Lower lobe of right lung (tissue), 2 donors: ENCODE measurements at places on chromosomes 11 and 22.

DNA sequence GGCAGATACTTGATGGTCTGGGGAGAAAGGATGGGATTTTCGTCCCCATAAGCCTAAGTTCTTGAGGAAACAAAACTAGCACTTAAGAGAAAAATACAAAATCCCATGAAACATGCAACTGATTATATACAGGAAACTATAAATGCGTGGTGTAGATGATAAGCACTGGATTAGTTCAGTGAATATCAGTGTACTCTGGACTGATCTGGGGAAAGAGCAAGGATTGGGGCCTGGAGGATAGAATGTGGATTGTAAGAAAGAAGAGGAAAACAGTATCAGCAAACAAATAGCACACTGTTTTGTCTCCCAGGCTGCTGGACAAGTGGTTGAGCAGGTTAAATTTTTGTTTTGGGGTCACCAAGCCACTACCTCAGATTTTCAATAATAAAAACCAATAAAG, 49.8 kb downstream of the DCUN1D5 start:
- H3K27me3 ChIP-seq = no peaks in the 10 kb centered on the region
- no peak for DNase-seq
- H3K4me1 ChIP-seq = no peaks in the 10 kb centered on the region
- no peak overlapping the region for H3K4me3 ChIP-seq
- H3K27ac ChIP-seq = no peak overlapping the region

DNA sequence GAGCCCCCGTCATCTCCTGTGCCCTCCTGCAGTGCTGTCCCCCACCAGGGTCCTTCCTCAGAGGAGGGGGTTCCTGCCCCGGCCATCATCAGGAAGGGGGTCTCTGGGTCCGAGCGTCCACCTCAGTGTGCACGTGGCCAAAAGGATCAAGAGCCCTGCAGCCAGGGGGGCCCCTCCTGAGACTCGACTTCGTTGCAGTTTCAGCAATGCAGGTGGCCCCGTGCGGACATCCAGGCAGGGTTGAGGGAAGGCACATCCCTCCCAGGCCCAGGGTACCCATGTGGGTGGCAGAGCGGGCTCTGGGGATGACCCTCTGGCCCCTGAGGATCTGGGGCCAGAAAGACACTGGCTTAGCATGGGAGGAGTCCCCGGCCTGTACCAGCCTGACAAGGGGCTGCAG, 41.3 kb downstream of the LRP5 start:
- H3K27me3 ChIP-seq = no peaks in the 10 kb centered on the region
- peaks cover 51% of the 10 kb centered on the region for H3K4me1 ChIP-seq
- peaks cover 8% of the 10 kb centered on the region for H3K36me3 ChIP-seq
- no peak overlapping the region for H3K4me3 ChIP-seq
- peak overlapping the region; percentile 74 for H3K27ac ChIP-seq
- peak; percentile 39 for DNase-seq

DNA sequence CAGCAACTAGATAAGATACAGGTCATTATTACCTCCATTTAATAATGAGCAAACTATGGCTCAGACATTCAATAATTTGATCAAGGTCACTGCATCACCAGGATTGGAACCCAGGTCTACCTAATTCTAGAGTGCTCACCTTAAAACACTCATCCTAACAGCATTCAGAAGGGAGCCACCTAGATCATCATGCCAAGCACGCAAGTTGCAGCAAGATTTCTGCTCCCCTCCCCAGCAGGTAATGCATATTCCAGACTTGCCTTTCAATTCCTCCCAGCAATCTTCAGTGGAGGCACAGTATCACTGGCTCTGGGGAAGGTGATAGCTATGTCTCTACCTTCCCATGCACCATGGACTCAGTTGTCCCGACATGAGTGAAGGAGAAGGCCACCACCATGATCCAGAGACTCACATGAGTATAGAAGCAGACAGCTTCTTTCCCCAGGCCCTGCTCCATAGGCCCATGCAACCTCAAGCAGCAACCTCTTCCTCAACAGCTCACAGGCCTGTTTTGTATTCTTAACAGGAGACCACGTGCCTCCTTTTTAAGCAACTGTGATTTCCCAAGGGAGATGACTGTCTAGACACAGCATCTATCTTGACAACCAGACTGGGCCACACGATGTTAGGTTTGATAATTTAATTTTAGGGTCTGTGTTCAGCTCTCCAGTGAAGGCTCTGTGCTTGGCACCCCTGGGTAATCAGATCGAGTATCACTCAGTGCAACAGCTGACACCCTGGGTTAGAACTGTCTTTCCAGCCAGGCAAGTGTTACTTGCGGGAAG, 36.4 kb downstream of the RAB30 start:
- no peak for DNase-seq
- H3K4me3 ChIP-seq = no peak overlapping the region
- no peak overlapping the region for H3K27ac ChIP-seq

DNA sequence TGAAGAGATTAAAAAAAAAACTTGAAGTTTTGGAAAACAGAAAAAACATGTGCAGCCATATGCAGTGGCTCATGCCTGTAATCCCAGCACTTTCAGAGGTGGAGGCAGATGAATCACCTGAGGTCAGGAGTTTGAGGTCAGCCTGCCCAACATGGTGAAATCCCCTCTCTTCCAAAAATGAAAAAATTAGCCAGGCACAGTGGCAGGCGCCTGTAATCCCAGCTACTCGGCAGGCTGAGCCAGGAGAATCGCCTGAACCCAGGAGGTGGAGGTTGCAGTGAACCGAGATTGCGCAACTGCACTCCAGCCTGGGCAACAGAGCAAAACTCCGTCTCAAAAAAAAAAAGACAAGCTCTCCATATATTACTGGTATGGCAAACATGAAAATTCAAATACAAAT, 7.6 kb downstream of the DLG2 start:
- H3K27me3 ChIP-seq = no peaks in the 10 kb centered on the region
- H3K4me3 ChIP-seq = no peak overlapping the region
- H3K36me3 ChIP-seq = no peaks in the 10 kb centered on the region

GRCh38 chr11:68498321-68498720, 37.8 kb downstream of the PPP6R3 start:
- H3K36me3 ChIP-seq = no peaks in the 10 kb centered on the region
- H3K27me3 ChIP-seq = no peaks in the 10 kb centered on the region
- no peak overlapping the region for H3K27ac ChIP-seq
- H3K4me1 ChIP-seq = peaks cover 55% of the 10 kb centered on the region
- DNase-seq = no peak
- H3K4me3 ChIP-seq = no peak overlapping the region
